ENCODE measurements at places on chromosomes 7 and 10. TPM values are rescaled to one million over a fixed set of nuclear protein-coding genes. Genes with fewer than 3 reads are reported as not detected.

The RPEL1 gene
- total RNA-seq, result not detected

The TMEM213 gene
- total RNA-seq, result 0.26 TPM

The ACTR3C gene
- total RNA-seq, result 7.7 TPM

The SLC26A4 gene
- 0.51 TPM for total RNA-seq

The MMP21 gene
- not detected for total RNA-seq

The KCNH2 gene
- total RNA-seq, result 0.75 TPM

The ANKRD1 gene
- not detected for total RNA-seq
